Suppressor macrophage treated with lipopolysaccharide for 1 hour (primary cell): ENCODE measurements at places on chromosomes 2 and 18.

- no peak for DNase-seq
These were observed 20.8 kb downstream of the RALBP1 start for GRCh38 chr18:9495916-9496705.

DNA sequence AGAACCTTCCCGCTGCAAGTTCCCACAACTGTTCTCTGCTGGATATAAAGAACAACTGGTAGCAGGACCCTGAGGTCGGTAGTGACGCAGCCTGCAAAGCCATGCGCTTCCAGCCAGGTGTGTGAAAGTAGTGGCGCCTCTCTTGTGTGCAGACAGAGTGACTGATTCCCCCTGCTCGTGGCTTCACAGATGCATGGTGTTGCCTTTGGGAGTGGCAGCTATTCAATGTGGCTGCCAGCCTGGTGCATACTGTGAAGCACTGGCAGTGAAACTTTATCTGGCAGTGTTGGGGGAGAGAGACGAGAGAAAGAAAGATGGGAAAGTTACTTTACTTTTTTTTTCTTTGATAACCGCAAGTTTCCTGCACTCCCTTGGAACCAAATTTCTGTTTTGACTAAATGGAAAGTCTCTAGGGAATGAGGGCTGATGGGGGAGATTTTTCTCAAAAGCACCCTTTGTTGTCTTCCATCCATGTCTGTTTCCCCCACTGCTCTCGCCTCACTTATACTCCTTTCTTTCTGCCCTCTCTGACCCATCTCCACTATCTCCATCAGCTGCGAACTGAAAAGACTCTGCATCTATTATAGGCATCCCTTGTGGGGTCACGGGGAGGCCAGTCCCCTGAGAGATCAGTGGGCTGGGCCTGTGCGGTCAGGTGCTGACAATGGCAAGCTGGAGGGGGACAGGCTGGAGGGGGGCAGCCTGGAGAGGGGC lies 90.0 kb upstream of the TNP1 start:
- no peak for DNase-seq

DNA sequence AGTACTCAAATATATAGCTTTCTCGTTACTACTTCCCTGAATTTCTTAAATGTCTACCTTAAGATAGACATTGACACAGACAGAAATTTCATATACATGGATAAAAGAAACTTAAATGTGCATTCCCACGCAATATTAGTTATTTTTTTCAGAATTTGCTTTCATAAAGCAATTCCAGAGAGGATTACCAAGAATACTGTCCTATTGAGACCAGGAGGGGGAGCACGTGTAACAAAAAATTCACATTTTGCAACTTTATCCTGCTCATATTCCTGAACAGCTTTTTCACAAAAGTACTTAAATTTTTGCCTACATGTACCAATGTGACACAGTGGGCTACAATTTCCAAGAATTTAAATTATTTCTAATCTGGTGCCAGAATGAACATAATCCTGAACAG lies 30.7 kb upstream of the ERCC3 start:
- peak; percentile 59 for DNase-seq

- no peak for DNase-seq
These were observed 64.7 kb downstream of the MRPL35 start for GRCh38 chr2:86263956-86264355.

- DNase-seq: peak; percentile 51
These were observed 45.2 kb downstream of the ST3GAL5 start for GRCh38 chr2:85843543-85843942.

DNA sequence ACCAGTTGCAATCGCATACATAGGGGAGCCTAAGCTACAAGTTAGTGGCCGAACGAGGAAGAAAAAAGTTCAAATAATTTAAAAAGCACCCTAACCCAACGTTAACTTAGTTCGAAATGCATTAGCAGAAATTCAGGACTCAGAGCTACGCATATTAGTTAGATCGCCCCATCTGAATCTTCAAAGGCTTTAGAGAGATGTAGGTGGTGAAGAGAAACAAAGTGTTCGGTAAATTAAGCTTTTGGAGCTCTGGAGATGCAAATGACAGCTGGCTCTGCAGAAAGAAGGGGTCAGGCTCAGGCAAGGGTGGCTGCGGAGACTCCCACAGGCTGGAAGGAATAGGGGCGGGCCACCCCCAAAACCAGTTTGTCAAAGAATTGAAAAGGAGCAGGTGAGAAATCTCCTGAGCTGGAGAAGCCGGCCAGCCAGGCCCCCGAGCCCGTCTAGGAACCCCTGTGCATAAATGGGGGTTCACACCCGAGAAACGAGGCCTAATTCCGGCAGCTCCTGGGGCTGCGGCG lies 621 bp downstream of the TXNL1 start:
- peak; percentile 19 for DNase-seq

DNA sequence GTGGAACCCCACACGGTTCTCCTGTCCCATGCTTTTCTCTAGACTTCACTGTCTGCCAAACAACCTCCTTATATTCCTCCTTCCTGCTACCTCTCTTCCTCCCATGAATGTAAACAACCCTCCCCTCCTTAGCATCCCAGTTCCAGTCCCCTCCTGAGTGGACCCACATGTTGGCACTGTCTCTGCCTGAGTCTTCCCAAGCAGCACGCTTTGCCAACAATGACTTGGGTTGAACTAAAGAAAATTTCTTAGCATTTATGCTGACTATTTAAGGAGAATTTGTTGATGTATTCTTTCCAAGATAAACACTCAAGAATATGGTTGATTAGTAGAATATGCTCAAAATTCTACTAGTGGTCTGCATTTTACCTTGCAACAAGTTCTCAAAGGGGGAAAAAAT lies 338.0 kb downstream of the TNS1 start:
- DNase-seq: no peak

GRCh38 chr2:75896779-75897366 lies 186.2 kb upstream of the GCFC2 start:
- no peak for DNase-seq

DNA sequence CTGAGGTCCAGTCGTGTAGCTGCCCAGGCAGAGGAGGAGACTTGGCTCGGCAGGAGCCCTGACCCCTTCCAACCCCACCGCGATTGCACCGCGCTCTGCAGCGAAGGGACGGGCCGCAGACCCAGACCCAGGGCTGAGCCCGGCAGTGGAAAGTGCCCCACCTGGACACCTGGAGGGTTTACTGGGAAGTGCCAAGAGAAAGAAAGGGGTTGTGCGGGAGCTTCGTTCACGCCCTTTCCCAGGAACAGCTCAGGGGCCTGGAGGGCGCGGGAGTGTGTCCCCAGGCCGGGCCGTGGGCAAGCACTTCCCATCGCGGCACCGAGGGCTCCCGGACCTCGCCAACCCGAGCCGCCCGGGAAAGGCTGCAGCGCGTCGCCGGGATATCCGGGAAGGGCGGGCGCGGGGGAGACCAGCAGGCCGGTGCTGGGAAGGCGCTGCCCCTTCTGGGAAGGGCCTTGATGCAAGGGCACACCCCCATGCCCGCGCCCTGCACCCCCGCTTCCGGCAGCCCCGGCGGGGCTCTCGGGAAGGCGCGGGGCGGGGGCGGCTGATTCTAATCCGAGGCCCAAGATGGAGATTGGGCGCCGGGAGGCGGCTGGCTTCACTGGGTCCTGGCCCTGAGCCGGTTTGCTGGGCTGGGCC lies 36.1 kb upstream of the MRPL33 start:
- DNase-seq: peak; percentile 72

- no peak for DNase-seq
These were observed 1311.7 kb upstream of the NXPH2 start for GRCh38 chr2:140091926-140092325.

DNA sequence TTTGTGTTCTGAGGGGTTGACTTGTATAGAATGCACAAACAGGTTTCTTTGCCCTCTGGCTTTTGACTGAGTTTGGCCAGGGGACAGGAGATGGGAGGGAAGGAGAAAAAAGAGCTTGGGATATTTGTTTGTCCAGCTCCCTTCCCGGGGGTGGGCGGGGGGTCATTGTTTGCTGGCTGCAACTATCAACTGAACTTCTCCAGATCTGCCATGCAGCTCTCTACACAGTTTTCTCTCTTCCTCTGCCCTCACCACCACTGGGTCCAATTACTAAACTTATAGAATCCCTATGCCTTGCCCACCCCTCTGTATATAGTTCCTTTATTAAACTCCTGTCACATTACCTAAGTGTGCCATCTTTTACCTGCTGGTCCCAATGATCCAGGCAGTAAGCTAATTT lies 32.8 kb upstream of the CHN1 start:
- DNase-seq: no peak

GRCh38 chr18:38790303-38790702 lies 1224.7 kb upstream of the CELF4 start:
- no peak for DNase-seq
